Activated T-cell treated with anti-CD3 and anti-CD28 coated beads, Interleukin-2, amount 50 U/mL, for 72 hours (primary cell): ENCODE measurements at places on chromosomes 3 and 15.

DNA sequence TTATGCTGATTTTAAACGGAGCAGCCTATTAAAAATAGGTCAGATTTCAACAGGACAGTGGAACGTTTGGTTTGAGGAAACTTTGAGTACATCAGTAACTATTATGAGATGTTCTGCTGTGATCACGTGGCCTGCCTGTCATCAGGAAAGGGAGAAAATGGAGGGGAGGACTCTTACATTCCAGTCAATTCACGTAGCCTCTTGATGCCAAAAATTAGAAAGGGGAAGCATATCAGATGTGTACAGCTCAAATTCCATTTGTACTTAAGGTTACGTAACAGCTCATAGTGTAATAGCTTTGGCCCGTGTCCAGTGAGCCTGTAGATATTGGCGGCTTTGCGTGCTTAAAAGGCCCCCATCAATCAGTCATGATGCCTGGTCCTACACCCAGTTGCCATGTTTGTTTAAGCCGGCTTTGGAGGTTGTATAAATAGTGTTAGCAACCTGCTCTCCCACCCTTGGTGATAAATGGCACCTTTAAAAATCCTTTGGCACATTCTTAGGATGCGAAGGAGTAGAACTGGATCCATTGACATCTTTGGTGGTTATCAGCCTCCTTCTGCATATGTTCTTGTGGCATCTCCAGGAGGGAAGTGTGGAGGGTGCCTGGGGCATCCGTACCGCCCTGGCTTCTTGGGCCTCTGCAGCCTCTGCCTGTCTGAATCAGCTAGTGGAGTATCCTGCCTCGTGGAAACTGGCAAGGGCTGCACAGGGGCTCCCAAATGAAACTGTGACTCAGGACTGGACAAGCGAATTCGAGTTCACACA lies 163.9 kb downstream of the THSD4 start:
- DNase-seq = no peak

DNA sequence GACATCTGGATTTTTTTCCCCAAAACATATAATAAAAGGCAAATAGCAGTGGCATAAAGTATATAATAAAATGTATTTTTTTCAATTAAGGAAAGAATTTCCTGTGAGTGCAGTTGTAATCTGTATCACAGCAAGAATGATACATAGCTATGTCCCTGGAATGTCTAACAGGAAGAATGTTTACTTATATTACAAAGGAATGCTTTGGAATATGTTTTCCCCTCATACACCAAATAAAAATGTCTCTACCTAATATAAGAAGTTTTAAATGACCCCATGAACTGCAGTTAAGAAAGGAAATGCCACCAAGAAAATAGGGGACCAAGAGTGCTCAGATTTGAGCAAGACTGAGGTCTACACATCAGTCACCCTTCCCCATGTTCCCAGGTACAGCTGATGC lies 38.0 kb upstream of the ATP11B start:
- DNase-seq = no peak

- no peak for DNase-seq
These were observed 161.2 kb upstream of the NECTIN3 start for GRCh38 chr3:110910346-110910955.

DNA sequence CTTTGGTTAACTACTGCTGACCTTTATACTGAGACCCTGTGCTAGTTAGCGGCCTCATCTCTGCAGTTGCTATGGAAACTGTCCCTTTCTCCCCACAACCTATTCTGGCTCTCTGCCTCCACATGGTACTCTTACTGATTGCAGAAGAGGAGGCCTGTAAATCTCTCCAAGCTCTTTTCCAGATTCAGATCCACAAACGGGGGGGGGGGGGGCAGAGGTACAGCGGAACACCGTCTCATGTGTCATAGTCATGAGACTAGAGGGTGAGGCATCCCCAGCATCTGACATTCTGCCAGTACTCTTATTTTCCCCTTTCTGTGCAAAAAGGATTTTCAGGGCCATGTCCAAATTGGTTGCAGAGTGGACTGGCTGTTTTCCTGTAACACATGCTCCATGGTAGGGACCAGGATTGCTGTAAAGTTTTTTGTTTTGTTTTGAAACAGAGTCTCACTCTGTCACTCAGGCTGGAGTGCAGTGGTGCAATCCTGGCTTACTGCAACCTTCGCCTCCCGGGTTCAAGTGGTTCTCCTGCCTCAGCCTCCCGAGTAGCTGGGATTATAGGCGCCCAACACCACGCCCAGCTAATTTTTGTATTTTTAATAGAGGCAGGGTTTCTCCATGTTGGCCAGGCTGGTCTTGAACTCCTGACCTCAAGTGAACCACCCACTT lies 8.3 kb upstream of the MAP1A start:
- no peak for DNase-seq

DNA sequence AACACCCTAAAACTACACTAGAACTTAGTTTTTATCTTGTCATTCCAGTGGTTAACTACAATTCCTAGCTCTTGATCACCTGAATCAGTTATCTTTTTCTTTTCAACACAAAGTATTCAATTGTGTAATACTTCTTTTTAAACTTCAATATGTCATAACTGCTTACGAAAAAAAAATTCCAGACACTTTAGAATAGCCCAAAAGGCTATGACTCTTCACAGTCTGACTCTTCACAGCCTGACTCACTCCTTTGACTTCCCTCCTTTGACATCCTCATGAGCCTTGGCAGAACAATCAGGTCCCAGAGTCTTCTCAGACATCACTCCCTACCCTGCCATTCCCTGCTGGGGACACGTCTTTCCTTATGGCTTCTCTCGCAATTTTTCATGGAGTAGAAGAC lies 727.1 kb downstream of the ROBO1 start:
- no peak for DNase-seq

DNA sequence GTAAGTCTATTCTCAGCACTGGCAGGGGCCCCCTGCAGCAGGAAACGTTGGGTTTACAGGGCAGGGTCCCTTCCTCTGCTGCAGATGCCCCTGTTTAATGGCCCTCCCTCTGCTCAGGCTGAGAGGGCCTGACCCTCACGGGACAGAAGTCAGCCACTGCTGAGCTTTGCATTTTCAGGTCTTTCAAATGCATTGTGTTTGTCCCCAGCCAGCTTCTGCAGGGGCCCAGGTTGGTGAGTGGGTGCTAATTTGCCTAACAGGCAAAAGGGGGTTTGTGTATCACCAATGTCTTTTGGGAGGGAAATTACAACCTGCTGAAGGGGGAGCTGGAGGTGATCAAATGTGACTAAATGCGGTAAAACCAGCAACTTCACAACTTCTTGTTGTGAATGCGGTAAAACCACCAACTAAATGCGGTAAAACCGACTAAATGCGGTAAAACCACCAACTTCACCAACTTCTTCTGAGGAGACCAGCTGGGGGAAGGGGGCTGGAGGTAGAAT lies 44.8 kb upstream of the UBE2E1 start:
- peak; percentile 31 for DNase-seq

GRCh38 chr15:64051093-64051402 lies 4.8 kb upstream of the DAPK2 start:
- DNase-seq = no peak

- DNase-seq = no peak
These were observed 42.3 kb downstream of the MITF start for GRCh38 chr3:69781593-69781992.

DNA sequence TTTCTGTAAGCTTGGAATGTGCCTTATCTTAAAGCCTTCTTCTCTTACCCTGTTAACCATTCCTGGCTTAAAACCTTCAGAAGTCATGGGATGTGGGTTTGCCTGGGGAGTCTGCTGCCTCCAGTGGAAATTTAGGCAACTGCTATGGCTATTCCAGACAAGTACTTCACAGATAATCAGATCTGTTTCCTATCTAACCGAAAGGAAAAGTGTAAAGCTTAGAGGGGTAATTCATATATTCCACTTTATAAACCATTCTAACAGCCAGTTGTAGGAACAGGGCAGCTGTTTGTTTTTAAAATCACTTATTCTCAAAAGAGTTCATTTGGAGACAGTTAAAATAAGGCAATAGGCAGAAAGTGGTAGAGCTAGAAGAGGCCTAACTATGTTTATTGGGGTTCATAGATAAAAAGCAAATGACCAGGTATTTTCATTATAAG lies 219.9 kb downstream of the TCF12 start:
- no peak for DNase-seq

- DNase-seq = no peak
These were observed 90.4 kb downstream of the NEDD4 start for GRCh38 chr15:55902981-55903380.

- no peak for DNase-seq
These were observed 5.6 kb upstream of the NICN1 start for GRCh38 chr3:49434731-49435130.

GRCh38 chr15:46901001-46901400 lies 816.3 kb upstream of the SEMA6D start:
- DNase-seq = no peak

GRCh38 chr3:169286214-169286613 lies 377.3 kb downstream of the MECOM start:
- DNase-seq = no peak

- no peak for DNase-seq
These were observed 18.0 kb downstream of the KLHL24 start for GRCh38 chr3:183653209-183654064.

DNA sequence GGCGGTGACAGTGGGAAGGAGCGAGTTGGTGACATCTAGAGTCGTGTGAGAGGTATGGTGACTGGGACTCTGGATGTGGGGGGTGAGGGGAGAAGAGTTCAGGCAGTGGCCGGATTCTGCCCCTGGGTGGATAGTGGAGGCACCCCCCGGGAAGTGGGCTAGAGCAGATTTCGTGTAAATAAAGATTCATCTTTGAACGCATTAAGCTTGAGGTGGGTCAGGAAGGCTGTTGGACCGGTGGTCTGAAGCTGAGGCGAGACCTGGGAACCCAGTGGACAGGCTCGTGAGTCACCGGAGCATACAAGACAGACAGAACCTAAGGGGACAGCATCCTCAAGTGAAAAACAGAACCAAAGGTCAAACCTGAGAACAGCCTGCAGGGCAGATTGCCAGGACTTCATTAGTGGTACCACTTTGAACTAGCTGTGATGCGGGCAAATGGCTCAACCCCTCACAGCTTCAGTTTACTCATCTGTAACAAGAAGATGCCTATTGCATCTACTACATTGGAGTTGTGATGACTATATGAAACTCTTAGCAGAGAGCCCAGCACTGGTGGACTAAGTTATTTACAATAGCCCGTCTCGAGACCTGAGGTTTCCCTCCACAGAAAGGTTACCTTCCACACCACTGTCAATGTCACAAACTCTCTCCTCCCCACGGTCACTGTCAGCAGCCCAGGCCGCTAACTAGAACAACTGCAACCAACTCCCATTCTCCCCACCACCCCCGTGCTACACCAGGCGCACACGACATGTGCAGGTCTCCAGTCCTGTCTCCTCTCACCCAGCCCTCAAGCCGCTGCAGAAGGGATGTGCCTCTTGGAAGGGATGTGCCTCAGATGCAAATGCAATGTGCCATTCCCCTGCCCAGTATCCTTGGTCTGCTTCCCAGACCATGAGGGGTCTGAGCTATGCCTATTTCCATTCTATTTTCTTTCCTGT lies 901 bp upstream of the CLN6 start:
- no peak for DNase-seq

DNA sequence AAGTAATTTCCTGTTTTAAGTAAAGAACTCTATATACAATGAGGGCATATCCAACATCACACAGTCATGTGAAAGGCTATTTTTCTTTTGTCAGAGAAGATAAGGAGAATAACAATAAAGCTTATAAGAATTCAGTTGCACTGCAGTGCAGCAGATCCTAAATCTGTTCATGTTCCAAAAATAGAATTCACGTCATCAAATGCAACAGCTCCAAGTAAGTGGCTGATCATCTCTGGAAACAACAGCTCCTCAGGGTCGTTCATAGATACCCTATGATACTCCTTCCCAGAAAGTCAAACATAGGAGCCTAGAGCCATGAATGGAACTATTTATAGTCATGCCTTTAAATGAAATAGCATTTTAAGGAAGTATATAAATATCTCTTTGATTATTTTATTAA lies 100.2 kb downstream of the FMN1 start:
- DNase-seq = no peak

GRCh38 chr3:3771567-3771966 lies 27.7 kb upstream of the LRRN1 start:
- DNase-seq = no peak

GRCh38 chr3:195052939-195053338 lies 218.0 kb downstream of the XXYLT1 start:
- no peak for DNase-seq

DNA sequence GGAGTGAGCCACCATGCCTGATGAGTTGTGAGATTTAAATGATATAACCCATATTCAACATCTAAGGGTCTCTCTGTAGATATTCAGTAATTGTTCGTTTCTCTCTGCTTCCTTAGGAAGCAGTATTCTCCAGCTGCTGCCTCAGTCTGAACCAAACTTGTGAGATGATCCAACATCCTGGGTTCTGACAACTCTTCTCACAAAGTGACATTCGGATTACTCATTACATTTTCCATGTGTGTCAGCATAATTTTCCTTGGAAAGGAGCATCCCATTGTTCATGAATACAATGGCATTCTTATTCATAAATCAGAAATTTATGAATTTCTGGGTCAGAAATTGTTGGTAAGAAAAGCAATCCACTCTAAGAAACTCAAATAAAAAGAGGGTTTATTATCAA lies 15.0 kb upstream of the SEC22A start:
- DNase-seq = no peak

DNA sequence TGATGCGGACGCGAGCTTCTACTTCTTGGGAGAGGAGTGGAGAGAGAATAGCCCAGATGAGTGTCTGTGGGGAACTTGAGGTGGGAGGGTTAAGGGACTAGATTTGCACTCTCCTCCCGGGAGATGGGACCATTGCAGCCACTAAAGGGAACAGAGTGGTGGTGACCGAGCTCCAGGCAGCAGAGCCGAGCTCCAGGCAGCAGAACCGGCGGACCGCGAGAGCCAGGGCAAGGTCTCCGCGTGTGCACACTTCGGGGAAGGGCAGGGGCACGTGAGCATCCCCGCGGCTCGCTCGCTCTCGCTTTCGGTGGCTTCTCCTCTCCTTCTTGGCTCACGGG lies 1.1 kb downstream of the IGDCC3 start:
- DNase-seq = no peak

DNA sequence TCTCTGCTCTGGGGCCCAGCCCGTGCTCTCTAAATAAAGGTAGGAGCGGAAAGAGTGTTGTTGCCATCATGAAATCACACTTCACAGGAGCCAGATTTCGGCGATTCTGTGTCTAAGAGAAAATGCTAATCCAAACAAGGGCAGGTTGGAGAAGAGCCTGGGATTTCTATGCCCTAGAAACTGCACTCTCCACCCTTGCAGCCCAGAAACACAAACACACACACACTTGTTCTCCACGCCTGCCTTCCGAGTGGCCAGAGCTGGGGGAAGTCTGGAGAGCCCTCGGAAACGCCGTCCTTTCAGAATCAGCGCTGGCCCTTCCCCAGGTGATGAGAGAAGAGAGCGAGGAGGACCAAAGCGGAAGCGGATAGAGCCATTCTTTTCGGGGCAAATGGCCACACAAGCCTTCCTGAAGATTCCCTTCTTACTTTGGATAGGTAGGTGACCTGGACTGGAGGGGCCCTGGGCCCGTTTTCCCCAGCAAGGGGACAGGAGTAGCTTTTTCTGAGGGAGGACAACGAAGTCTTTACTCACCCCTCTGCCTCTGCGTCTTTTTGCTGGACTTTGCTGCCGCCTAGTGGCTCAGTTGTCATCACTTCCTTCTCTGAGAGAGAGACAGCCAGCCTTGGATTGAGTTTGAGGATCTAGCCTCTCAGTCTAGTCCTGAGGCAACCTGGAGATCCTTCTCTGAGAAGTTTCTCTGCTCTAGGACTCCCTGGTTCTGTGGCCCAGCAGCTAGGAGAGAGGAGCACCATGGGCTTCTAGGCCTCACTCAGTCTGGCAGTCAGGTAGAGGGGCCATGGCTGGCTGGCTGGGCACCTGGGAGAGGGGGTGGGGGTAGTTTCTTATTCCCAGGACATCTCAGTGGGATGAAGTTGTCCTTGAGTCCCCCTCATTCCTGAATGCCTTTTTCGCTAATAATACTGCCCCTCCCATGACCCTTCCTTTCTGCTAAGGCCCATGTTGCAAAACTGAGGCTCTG lies 37.7 kb downstream of the SENP8 start:
- peak; percentile 83 for DNase-seq
